ENCODE measurements at places on chromosomes 5 and 9.
A peak's percentile ranks its signal among the peaks of the same experiment; 100 is the strongest.

DNA sequence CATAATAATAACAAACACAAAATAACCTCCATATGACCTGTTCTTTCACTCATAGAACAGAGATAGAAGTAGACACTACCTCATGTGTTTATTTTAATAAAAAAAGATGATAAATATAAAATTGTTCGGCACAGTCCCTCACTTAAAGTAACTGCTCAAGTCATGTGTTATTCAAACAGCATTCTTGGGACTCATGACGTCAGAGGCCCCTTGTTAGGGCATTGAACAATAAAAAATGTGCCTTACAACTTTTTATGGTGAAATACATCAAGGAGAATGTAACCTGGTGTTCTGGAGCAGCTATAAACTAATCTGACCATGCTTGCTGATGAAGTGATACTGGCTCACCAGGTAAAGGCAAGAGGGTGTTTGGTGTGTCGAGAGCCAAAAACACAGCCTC lies 12.2 kb upstream of the NDFIP1 start:
- no peak for DNase-seq

GRCh38 chr5:132076983-132077382 lies 3.4 kb downstream of the CSF2 start:
- no peak for DNase-seq

GRCh38 chr5:172170251-172170701 lies 17.7 kb downstream of the STK10 start:
- no peak for DNase-seq

GRCh38 chr5:665956-666711 lies 27.0 kb downstream of the TPPP start:
- DNase-seq, result no peak

DNA sequence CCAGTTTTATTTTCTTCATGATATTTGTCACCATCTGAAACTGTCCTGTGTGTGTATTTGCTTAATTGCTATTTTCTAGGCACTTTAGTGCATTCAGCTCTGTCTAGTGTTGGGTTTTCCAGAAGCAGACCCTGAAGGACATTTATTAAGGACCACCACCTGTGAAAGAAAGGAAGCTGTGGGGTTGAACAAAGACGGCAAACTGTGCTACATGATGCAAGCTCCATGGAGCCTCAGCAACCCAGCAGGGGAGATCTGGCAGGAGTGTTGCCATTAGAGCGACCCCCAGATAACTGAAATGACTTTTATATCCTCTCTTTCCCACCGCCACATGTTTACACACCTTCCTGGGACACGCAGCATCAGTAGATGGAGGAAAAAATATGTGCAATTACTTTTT lies 125.5 kb downstream of the GABRB2 start:
- DNase-seq, result no peak

- DNase-seq, result no peak
These were observed 26.8 kb downstream of the GRIA1 start for GRCh38 chr5:153517241-153517611.

GRCh38 chr5:91386120-91386519 lies 3.0 kb upstream of the ARRDC3 start:
- no peak for DNase-seq

GRCh38 chr5:172133359-172134029 lies 54.5 kb downstream of the STK10 start:
- DNase-seq, result peak; percentile 37

DNA sequence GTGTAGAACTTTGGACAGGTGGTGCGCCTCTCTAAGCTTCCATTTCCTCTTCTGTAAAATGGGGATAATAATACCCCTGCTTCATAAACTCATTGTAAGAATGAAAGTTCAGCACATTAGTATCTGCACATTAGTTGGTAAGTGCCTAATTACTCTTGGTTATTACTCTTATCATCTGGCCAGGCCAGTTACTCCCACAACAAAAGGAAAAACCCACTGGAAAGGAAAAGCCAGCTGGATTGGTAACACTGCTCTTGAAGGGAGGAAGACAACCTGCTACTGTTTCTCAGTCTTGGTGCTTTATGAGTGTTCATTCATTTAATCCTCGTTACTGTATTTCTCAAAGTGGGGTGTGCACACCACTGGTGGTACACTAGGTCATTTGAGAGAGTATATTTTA lies 251.4 kb downstream of the ARHGAP26 start:
- no peak for DNase-seq

- no peak for DNase-seq
These were observed 288.9 kb upstream of the CDH18 start for GRCh38 chr5:20276959-20277263.

DNA sequence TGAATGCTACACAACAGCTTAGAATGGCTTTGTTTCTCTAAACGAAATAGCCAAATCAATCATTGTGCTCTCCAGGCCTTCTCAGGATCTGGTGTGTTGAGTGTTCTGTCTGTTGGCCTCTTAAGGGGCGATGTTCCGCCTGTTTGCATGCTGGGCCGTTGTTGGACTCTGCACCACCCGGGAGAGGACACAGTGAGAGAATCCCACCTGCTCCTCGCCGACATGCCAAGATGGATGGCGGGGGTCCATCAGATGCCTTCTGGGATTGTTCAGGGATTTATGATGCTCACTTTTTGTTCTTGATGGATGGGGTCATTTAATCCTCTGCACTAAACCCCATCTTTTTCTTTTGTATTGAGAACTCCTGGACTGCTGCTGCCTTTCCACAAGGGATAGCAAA lies 159.9 kb downstream of the NTRK2 start:
- DNase-seq, result no peak

GRCh38 chr5:53381-54174 lies 38.4 kb upstream of the PLEKHG4B start:
- no peak for DNase-seq

- DNase-seq, result no peak
These were observed 83.6 kb downstream of the SMC2 start for GRCh38 chr9:104177676-104178075.

DNA sequence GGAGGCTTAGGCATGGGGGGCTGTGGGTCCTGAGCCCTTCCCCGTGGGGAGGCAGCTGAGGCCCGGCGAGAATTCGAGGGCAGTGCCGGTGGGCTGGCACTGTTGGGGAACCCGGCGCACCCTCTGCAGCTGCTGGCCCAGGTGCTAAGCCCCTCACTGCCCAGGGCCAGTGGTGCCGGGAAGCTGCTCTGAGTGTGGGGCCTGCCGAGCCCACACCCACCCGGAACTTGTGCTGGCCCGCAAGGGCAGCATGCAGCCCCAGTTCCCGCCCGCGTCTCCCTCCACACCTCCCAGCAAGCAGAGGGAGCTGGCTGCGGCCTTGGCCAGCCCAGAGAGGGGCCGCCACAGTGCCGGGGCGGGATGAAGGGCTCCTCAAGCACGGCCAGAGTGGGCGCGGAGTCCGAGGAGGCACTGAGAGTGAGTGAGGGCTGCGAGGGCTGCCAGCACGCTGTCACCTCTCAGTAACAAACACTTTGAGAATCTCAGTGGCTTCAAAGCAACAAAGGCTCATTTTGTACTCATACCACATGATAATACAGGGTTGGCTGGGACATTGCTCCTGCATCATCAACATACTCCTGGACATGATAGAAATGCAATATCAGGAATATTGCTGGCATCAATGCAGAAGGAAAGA lies 265.7 kb upstream of the ANKRD55 start:
- no peak for DNase-seq

- no peak for DNase-seq
These were observed 6.0 kb upstream of the CCNJL start for GRCh38 chr5:160318409-160318808.

- DNase-seq, result peak; percentile 91
These were observed 2.4 kb downstream of the CARD19 start for GRCh38 chr9:93098236-93098946.

- peak; percentile 44 for DNase-seq
These were observed 69.9 kb downstream of the CYFIP2 start for GRCh38 chr5:157335534-157336422.

DNA sequence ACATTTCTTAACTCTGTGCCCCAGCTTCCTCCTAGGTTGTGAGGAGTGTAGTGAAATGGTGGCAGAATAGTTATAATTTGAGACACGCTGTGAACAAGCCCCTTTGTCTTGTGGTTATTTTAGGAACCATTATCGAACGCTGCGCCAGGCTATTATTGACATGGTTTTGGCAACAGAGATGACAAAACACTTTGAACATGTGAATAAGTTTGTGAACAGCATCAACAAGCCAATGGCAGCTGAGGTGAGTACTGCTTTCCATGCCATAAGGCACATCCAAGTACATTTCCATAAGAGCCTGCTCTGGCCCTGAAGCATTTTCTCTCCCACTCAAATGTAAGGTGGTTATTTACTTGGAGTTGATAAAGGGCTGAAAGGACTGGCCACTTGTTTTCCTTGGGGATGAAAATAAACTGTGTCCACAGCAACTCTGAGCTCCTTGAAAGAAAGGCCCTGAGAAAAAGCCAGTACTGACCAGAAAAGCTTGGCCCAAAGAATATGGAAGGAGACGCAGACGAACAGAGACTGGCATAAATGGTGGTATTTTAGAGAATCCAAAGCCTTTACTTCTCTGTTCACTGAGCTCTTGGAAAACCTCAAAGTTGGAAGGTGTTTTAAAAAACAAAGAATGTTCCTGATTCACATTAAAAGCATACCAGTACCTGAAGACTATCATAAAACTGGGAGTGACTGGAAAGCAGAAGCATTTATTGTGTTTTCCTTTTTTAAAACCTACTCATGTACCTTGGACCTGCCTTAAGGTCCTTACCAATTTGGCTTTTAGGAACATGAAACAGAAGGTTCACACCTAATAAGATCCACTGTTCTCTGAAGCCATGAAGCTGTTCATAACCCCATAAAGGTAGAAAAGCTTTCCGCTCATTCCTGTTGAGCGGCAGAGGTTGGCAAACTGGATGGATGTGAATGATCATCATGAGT lies 72.2 kb downstream of the WDR41 start:
- DNase-seq, result no peak

DNA sequence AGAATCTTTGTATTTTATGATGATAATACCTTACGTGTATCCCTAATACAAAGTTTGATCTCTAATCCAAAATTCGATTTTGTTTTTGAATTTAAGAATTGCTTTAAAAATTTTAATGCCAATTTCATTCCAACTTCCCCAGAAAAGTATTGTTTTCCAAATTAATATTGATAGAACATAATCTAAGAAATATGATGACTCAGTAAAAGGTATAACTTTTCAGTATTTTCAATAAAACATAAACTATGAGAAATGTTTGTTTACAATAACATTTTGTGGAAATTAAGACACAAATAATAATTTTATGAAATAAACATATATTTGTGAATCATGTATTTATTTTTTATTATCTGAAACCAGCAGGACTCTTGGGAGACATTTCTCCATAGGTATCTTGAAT lies 931.6 kb downstream of the EFNA5 start:
- no peak for DNase-seq

DNA sequence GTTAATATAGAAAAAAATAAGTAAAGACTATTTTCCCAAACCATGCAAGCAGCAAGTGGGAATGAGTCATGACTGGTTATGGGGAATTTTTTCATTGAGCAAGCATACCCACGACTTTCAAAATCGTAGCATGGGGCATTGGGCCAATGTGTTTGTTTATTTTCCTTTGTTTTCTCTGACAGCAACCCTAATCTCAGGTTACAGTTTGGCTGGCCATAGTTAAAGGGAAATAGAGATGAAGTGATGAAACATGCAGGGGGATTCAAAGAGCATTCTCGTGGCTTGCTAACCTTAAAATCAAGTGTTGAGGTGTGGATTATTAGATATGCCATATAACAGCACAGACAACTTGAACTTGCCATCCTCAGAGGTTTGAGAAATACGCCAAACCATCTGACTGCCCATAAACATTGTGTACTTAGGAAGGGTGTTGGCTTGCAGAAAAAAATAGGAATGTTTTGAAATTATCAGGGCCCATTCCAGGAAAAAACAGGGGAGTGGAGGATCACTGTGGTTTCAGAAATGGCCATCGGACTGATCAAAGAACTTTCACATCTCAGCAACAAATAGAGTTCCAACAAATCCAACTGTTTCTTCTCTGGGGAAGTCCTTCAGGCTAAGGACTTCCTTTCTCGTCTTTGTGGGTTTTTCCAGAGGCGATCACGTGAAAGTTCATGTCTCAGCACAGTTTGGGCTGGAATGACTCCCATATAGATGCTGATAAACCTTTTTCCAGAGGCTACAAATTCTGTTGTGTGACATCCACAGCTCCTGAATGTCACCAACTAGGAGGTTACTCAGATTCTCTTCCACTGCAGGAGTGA lies 259.1 kb downstream of the SYK start:
- DNase-seq, result peak; percentile 97

DNA sequence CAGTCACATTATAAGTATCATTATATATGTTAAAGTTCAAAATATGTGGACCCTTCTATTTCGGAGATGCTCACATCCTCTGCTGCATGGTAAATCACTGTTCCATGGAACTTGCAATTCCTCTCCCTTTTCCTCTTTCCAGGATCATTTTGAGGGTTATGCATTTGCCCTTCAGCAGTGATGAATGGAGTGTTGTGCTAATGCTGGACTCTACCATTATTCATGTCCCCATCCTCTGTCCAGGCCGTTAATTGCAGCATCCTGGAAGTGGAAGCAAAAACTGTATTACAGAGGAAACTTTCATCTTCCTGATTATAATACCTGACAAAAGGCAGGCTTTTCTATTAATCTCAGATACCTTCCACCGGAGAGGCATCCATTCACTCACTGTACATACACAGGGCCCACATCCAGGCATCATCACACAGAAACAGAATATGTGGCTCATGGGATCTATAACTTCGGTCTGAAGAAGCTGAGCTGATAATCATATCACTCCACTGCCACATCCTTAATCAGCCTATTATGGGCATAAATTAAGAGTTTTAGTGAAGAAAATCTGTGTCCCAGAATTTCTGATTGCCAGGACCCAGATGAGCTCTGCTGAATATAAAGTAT lies 65.0 kb upstream of the ACO1 start:
- no peak for DNase-seq

DNA sequence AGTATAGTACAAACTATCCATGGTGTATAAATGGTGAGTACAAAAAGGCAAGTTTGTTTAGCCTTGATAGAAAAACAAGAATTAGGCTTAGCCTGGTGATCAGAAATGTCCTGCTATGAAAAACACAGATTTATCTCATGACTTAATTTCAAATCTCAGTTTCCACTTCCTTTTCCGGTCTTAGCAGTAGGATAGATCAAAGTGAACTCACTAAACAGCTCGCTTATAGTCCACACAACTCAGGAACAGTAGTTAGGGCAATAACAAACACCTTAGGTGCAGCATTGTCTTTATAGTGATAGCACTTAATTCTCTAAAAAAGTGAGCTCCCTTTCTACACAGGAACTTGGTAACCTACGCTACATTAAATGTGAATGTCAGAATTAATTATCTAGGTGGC lies 11.4 kb downstream of the GOLGA1 start:
- no peak for DNase-seq

Measured in AG04450 (cell line).